GM23338 (cell line): ENCODE measurements at places on chromosomes 6 and 20.

GRCh38 chr6:1817033-1817761 lies 207.5 kb downstream of the FOXC1 start:
- no peak for DNase-seq

GRCh38 chr6:62285612-62286469 lies at the start of gene KHDRBS2:
TSS of gene KHDRBS2 (minus strand) at chr6:62286225.
- DNase-seq: peak; percentile 88

GRCh38 chr20:49534255-49534712 lies 33.7 kb downstream of the PTGIS start:
- peak; percentile 89 for DNase-seq

GRCh38 chr6:38695933-38696332 lies 7.0 kb downstream of the GLO1 start:
- DNase-seq: no peak

- DNase-seq: no peak
These were observed 30.4 kb downstream of the PREX1 start for GRCh38 chr20:48797275-48797825.

GRCh38 chr6:49384904-49385303 lies 78.1 kb downstream of the MMUT start:
- no peak for DNase-seq

DNA sequence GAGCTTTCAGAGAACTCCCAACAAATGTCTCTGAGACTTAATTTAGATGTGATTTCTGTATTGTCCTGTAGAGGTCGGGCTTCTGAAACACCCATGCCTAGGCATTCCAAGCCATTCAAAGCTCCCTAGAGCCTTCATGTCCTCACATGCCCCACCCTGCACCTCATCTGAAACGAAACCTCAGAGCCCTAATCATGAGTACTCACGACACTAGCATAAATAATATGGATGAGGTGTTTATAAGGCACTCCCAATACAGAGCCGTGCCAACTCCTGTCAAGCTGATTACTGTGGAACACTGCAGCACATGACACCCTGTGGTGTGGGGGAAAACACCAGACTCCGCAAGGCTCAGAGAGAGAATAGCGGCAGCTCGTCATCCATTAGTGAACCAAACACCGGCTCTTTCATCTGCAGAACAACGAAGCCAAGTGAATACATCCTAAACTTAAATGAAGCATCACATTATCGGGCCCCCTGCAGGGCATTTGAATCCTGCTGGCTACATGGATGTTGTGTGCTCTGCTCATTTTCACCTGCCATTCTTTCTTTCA lies 83.8 kb downstream of the FNDC1 start:
- peak; percentile 88 for DNase-seq

GRCh38 chr6:152705327-152705726 lies 7.6 kb downstream of the MYCT1 start:
- DNase-seq: no peak

DNA sequence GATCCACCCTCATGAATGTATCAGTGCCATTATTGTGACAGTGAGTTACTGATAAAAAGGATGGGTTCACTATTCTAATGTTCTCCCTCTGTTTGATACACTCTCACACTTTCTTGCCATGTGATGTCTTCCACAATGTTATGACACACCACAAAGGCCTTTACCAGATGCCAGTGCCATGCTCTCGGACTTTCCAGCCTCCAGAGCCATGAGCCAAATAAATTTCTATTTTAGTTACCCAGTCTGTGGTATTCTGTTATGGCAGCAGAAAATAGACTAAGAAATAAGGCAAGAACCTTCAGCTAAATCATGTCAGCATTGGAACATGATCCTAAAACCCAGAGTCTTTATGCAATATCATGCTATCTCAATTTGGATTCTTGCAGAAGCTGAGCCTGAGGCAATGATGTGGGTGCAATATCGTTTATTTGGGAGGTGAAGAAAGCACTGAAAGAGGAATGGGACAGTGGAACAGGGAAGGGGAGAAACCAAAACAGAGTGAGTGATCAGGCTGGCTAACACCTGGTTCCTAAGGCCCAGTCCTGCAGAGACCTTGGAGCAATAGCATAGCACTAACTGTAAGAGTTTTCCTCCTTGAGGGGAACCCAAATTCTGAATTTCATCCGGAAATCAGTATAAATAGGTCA lies 130.4 kb upstream of the LRFN2 start:
- no peak for DNase-seq

GRCh38 chr20:10578607-10579006 lies 95.2 kb downstream of the JAG1 start:
- DNase-seq: no peak
